Right forelimb (tissue), 1 donor: ENCODE measurements at places on chromosomes 5 and 9.

GRCh38 chr5:116379306-116379705, 195.3 kb downstream of the SEMA6A start:
- no peak for DNase-seq

DNA sequence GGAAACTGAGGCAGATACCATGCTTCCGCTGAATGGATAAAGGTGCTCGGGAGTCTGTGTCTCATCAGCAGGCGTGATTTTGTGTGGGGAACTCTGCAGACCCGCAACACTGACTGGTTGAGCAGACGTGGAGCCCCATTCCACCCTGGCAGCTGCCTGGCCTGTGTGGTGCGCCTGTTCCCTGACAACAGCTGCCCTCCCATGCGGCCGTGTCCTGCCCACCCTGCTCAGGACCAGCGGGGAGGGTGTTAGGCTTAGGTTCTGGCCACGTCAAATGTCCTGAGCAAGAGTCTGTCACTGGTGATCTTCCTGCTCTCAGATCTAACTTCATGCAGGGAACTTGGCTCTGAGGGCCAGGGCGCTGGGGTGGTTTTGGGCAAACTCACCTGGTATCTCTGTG, 417.7 kb upstream of the IRX4 start:
- no peak for DNase-seq

GRCh38 chr9:68653141-68653595, 51.9 kb upstream of the PIP5K1B start:
- DNase-seq, result no peak

- no peak for DNase-seq
Measured at GRCh38 chr5:119367502-119368237, 11.9 kb downstream of the TNFAIP8 start.

GRCh38 chr5:136020383-136021015, 8.3 kb upstream of the TGFBI start:
- DNase-seq, result peak; percentile 79

DNA sequence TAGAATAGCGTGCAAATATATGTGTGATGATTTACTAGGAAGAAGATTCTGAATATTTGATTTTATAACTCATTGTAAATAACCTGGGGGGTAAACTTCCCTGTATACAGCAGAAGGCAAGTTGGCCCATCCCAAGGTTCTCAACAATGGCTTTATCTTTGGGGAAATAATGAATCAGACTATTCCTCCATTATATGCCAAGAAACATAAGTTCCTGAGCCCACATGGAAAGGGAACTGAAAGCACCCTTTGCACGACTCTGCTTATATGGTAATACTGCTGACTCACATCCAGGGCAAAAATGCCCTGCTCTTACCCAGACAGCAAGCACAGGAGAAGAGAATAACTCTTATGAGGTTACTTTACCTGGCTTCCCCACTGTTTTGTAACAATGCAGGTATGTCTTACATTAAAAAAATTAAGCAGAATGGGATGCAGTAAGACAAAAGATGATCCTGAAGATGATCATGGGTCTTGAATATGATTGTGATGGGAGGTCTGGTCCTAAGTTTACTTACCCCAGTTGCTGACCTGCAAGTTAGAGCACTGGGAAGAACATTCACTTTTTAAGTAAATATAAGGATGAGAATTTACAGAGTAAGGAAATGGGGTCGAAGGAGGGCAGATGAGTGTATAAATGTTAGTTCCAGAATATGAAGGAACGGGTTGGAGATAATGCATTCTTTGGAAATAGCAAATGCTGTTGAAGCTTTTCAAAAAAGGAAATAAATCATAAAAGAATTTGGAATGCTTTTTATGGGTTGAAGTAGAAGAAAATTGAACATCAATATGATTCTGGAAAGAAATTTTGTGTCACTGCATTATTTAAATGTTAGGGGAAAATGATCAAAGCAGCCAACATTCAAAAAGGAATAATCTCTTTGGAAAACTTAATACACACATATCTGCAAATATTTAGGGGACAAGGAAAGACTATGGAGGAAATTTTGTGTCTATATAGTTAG, 428.4 kb upstream of the MPDZ start:
- DNase-seq, result no peak
